NCI-H226 (cell line): ENCODE measurements at places on chromosomes 6 and 20.

- DNase-seq, result no peak
Measured at GRCh38 chr6:158991017-158991723, 8.8 kb downstream of the RSPH3 start.

DNA sequence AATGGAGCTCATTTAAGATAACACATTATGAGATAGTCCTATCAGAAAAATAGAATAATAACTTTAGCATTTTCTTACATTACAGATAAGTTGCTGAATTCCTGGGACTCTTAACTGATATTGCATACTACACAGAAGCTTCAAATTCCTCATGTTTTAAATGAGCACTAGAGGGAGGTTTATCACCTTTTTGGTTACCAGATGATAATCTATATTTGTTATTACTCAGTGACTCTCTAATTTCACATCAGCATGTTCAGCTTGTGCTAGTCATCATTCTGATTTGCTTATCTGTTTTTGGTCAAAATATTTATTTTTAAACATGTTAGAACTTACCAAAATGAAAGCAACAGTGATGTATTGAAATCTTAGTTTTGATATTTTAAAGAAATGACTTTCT lies 20.5 kb upstream of the GJA10 start:
- DNase-seq, result no peak

- DNase-seq, result no peak
Measured at GRCh38 chr6:6700407-6701270, 112.1 kb downstream of the LY86 start.

- DNase-seq, result no peak
Measured at GRCh38 chr6:53864781-53865180, 70.0 kb downstream of the LRRC1 start.

DNA sequence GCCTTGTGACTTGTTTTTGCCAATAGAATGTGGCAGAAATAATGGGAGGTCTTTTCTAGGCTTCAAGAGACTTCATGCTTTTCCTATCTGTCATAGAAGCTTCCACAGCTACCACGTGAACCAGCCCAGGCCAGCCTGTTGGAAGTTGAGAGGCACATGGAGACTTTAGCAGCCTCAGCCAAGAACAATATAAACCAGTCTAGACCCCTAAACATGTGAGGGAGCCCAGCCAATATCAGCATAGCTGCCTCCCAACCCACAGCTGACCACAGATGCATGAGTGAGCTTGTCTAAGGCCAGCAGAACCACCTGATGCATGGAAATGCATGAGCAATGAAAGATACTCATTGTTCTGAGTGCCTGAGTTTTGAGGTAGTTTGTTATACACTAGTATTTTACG lies 540.7 kb upstream of the BTBD3 start:
- DNase-seq, result no peak

DNA sequence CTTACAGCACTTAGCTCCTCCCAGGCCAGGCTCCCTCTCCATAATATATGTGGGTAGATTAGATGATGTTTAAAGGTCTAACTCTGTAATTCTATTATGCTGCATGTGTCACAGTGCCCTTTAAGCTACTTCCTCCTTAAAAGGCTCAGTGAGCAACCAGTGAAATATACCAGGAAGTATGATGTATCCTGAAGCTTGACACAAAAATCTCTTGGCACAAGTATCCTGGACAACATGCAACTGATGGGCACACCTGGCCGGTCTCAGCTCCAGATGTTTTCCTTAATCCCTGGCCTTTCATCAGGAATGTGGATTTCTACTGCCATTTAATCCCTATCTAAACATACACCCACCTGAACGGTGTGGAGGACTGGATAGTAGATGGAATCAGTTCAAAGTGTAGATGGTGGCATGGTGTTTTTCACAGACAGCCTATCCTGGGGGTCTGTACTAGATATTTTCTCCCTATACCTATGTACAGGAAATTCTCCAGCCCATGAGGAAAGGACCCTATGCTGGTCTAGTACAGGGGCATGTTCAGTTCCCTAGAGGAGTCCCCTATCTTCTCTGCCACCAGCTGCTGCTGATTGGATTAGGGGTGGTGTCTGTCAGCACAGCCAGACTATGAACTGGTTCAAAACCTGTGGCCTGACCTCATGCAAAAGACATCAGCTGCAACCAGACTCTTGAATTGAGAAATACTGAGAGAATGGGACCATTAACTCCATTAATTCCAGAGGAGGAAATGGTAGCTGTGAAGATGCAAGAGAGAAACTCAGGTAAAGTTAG lies 59.4 kb upstream of the CITED2 start:
- DNase-seq, result no peak

GRCh38 chr6:159727717-159728445 lies 575 bp downstream of the WTAP start:
- DNase-seq, result no peak

GRCh38 chr20:46119028-46119546 lies 973 bp downstream of the CD40 start:
- no peak for DNase-seq

- no peak for DNase-seq
Measured at GRCh38 chr6:28258877-28259777, at the start of gene NKAPL. NKAPL (plus strand) TSS chr6:28259297; CDS start chr6:28259372, 75 bp downstream.
